ENCODE measurements at places on chromosomes 2 and 18. TPM values are rescaled to one million over a fixed set of nuclear protein-coding genes. Genes with fewer than 3 reads are reported as not detected.

FLACC1 gene
- total RNA-seq: 1.0 TPM

GRCh38 chr2:12501469-12502158 is 215.1 kb upstream of the TRIB2 start:
- DNase-seq: no peak

CNGA3 gene
- not detected for total RNA-seq

GRP gene
- total RNA-seq: not detected

DNA sequence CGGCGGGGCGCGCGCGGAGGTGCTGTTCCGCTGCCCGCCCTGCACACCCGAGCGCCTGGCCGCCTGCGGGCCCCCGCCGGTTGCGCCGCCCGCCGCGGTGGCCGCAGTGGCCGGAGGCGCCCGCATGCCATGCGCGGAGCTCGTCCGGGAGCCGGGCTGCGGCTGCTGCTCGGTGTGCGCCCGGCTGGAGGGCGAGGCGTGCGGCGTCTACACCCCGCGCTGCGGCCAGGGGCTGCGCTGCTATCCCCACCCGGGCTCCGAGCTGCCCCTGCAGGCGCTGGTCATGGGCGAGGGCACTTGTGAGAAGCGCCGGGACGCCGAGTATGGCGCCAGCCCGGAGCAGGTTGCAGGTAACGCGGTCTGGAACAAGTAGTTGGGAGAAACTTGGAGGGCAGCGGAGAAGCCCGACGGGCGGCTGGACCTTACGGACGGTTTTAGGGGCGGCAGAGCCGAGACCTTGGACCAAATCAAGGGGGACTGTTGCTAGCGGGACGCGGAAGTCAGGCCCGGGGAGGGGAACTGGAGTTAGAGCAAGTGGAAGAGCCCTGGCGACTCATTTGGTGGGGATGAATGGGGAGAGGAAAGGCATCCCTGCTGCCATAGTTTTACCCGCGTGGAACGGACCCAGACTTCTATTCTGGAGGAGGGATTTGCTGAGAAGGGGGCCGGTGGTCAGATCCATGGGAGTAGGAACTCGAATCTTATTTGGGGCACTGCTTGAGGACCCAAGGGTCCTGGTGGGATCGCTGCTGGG is 573 bp downstream of the IGFBP2 start:
- no peak for DNase-seq
